ENCODE measurements at places on chromosomes 13 and 19.

GRCh38 chr19:18339723-18340122, 675 bp upstream of the PGPEP1 start:
- DNase-seq: no peak

DNA sequence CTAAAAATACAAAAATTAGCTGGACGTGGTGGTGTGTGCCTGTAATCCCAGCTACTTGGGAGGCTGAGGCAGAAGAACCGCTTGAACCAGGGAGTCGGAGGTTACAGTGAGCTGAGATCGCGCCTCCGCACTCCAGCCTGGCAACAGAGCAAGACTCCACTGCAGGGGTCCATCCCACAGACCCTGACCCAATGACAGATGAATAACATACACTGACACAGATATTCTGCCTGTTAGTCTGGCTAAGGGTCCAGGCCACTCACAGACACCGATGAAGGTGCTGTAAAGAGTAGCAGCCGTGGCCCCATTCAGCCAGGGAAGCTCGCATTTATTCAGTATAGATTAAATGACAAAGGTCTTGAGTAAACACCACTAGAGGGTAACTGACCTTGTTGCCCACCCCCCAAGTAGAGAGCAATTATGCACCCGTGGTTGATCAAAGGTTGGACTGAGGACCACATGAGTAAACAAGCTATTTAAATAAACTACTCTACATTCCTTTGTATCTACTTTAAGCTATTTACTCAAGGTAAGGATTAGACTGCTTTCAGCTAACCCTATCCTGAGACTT, 8.5 kb upstream of the CRYL1 start:
- no peak for DNase-seq

DNA sequence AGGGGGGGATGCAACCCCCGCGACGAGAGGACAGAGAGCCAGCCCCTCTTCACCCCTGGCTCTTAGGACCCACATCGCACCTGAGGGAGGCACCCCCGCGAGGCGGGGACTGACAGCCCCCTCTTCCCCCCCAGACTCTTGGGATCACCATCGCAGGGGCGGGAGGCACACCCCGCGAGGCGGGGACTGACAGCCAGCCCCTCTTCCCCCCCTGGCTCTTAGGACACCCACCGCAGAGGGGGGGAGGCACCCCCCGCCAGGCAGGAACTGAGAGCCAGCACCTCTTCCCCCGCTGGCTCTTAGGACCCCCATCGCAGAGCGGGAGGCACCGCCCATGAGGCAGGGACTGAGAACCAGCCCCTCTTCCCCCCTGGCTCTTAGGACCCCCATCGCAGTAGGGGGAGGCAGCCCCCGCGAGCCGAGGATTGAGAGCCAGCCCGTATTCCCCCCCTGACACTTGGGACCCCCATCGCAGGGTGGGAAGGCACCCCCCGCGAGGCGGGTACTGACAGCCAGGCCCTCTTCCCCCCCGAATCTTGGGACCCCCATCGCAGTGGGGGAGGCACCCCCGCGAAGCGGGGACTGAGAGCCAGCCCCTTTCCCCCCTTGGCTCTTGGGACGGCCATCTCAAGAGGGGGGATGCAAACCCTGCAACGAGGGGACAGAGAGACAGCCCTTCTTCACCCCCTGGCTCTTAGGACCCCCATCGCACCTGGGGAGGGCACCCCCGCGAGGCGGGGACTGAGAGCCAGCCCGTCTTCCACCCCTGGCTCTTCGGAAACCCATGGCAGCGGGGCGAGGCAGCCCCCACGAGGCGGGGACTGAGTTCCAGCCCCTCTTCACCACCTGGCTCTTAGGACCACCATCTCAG, 2425.1 kb upstream of the PCDH20 start:
- no peak for DNase-seq

DNA sequence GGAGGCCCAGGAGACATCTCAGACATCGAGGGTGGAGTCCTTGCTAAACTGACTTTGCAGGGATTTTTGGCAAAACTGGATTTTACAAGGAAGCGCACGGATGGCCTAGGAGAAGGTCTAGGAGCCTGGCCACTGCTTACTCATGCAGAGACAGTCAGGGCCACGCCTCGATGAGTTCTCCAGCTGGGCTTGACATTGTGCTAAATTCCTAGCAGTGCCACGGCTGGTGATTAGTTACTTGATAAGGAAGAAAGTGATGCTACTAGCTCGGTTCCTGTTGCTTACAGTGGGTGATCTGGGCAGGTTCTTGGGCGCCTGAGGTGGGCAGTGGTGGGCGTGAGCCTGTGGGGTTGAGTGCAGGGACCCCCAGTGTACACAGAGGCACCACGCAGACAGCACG, 143.4 kb downstream of the SOX1 start:
- no peak for DNase-seq

DNA sequence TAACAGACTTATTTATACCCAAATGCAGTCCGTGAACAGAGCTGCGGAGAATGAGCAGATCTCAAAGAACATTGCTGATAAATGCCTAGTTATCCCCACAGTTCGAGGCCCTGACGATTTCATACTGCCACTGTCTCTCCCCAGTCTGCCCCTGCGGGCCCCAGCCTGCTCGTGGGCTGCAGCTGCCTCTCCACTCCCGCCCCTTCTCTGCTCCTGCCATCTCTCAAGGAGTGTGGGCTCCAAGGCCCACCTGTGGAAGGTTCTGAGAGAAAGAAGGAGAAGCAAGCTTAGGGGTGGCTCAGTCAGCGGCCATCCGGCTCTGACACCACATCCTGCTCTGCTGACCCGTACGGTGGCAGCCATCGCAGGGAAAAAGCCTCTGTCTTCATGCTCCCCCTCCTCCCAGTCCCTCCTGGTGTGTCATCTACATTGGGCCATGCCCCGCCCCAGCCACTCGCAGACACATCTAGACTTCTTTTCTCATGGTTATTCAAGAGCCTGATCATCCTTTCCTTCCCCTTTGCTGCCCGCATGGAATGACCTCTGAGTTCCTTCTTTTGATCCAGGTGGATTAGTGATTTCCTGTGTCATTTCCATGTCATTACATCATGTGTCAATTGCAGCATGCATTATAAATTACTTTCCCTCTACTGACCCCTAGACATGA, 52.0 kb downstream of the EPS15L1 start:
- no peak for DNase-seq

GRCh38 chr13:60158321-60158801, 5.4 kb downstream of the DIAPH3 start:
- DNase-seq: no peak
